Upper lobe of left lung (tissue), 6 donors: ENCODE measurements at places on chromosomes 1 and 21. TPM values are rescaled to one million over a fixed set of nuclear protein-coding genes. Genes with fewer than 3 reads are reported as not detected.
A peak's percentile ranks its signal among the peaks of the same experiment; 100 is the strongest.

DNA sequence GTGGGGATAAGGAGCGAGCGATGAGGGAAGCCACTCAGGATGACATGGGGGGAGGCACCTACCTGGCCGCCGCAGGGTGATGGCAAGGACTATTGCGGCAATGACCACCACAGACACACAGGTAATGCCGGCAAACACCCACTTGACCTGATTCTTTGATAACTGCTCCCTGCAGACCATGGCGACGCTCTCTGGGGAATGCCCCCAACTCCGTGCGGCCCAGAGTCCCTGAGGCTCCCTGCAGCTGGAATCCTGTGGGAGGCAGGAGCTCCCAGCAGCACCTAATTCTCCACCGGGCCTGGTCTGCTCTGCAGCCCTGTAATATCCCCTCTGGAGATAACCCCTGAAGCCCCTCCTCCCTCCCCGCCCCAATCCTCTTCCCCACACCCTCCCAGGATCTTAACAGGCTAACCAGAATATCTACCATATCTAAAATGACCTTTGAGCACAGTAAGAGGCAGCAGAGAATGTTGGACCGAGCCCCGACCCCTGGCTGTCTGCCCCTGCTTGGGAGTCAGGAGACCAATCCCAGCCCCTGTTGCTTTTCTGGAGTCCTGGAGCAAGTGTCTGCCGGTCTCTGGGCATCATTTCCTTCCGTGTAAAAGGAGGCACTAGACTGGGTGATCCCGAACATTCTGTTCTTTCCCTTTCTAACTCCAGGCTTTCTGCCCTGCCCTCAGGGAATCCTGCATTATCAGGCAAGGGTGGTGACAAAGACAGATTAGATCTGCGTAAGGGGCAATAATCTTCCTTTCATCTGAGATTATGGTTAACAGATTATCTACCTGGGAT lies at the start of gene FAM151A:
Gene FAM151A, minus strand, starts transcription at position 310 of the 792 bp plus-strand sequence. Its CDS starts 130 bp downstream, at position 180.
- DNase-seq, result no peak

GRCh38 chr1:209557221-209557620 lies 26.3 kb upstream of the CAMK1G start:
- no peak for DNase-seq

GRCh38 chr1:239302696-239303095 lies 83.7 kb upstream of the CHRM3 start:
- DNase-seq, result no peak

GRCh38 chr1:154575147-154575927 lies 7.8 kb downstream of the CHRNB2 start:
- DNase-seq, result no peak

GRCh38 chr1:234528074-234528865 lies 49.3 kb upstream of the TARBP1 start:
- no peak for DNase-seq

GRCh38 chr21:45011911-45012661 lies 62.3 kb upstream of the ADARB1 start:
- DNase-seq, result peak; percentile 75

DNA sequence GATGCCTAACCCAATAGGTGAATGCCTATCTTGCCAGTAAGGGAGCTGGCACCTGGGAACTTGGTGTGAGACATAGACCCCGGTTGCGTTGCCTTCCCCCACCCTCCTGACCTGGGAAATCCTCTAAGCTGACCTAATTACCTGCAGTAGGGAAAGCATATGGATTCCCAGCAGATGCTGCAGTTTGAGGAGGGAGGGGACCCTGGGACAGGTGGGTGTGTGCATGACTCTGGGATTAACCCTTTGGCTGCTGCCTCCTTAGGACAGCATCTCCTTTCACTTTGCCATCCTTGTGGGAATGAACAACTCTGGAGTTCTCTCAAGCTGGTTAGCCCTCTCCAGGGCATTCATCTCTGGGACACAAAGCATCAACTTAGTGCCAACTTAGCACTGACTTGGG lies 16.4 kb upstream of the NFASC start:
- DNase-seq, result no peak

GRCh38 chr1:201510734-201511133 lies 3.8 kb upstream of the CSRP1 start:
- no peak for DNase-seq

GRCh38 chr1:24743404-24744211 lies 1.6 kb upstream of the CLIC4 start:
- no peak for DNase-seq

GRCh38 chr1:47818682-47819573 lies 178.3 kb downstream of the TRABD2B start:
- DNase-seq, result no peak

GRCh38 chr1:41486371-41487125 lies 2.1 kb upstream of the EDN2 start:
- no peak for DNase-seq

DNA sequence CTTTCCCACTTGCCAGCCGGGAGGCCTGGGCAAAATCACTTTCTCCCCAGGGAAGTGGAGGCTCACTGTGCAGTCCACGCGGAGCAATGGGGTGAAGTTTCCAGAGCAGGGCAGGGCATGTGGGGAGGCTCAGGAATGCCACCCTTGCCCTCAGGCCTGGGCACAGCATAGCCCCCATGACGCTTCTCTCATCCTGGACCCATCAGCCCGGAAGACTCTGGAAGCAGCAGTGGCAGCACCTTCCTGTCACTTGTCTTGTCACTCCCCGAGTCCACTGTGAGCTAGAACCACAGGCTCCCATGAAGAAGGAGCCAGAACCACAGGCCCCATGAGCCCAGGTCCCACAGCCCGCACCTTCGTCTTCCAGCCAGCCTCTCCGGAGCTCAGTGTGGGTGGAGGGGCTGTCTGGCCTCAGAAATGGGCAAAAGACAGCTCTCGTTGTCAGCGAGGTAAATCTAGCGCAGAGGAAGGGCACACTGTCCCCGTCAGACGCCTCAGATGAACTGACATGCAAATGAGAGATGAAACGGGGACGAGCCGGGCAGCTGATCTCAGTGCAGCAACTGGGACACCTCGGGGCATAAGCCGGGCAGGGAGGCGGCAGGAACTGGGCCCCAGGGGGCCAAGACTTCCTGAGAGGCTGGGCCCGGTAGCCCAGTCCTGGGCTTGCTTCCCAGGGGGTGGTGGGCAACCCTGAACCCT lies 6.1 kb downstream of the PDE9A start:
- no peak for DNase-seq

GRCh38 chr1:81887421-81888144 lies 86.8 kb downstream of the ADGRL2 start:
- no peak for DNase-seq

DNA sequence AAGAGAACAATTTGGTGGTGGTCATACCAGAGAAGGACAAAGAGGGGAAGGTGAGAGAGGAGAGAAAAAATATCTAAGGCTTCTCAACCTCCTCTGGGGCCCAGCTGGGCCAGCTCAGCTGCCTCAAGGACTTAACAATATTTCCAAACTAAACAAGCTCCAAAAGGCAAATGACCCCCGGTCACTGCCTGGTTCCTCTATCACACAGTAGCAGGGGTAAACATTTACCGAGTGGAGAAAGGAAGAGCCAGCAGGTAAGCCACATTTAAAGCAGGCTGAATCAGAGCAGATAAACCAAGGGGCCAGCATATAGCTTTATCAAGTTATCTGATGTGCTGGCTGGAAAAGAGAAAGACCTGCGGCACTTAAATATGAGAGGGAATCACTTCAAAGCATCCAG lies 102.1 kb downstream of the KCND3 start:
- no peak for DNase-seq

- no peak for DNase-seq
Measured at GRCh38 chr1:8161546-8162105, 135.5 kb upstream of the ERRFI1 start.

- no peak for DNase-seq
Measured at GRCh38 chr1:219385787-219386427, 212.2 kb downstream of the LYPLAL1 start.

- DNase-seq, result no peak
Measured at GRCh38 chr1:81585371-81585770, 215.4 kb upstream of the ADGRL2 start.

The ADORA1 gene
- total RNA-seq, result 5.4 TPM

The FCER1G gene
- total RNA-seq, result 75.4 TPM

The UTS2 gene
- total RNA-seq, result not detected

The SLC66A1 gene
- total RNA-seq, result 15.6 TPM

The KLHDC7A gene
- total RNA-seq, result 2.2 TPM

The SPATA17 gene
- 3.3 TPM for total RNA-seq

The HLX gene
- total RNA-seq, result 27.4 TPM
